Activated T-cell treated with anti-CD3 and anti-CD28 coated beads for 48 hours (primary cell): ENCODE measurements at places on chromosomes 1 and 21.
A peak's percentile ranks its signal among the peaks of the same experiment; 100 is the strongest.

DNA sequence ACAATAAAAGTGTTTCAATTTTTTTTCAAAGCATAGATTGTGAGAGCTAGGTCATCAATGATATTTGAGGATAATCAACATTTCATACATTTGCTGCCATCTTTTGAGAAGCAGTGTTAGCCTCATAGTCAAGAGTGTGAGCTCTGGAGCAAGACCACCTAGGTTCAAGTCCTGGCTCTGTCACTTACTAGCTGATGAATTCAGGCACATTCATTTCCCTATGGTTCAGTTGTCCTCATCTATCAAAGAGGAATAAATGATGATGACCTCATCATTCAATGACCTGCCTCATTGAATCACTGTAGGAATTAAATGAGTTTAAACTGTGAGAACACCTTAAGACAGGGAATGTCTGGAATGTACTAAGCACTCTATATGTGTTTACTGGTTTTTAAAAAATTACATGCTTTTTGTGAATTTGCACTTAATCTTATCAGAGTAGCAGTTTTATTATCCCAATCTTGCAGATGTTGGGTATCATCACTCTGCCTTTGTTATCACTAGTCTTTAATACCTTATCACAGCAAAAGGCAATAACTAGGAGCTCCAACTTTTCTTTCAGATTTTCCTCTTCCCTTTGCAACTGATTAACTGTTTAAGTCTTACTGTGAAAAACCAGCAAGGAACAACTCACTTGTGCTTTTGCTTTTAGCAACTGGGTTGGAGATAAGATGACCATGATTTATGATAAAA, 47.4 kb downstream of the SLC30A10 start:
- DNase-seq: no peak

- DNase-seq: no peak
Observed at GRCh38 chr1:230253150-230253549, 173.0 kb downstream of the PGBD5 start.

GRCh38 chr1:233513431-233513830, 100.5 kb upstream of the KCNK1 start:
- no peak for DNase-seq

DNA sequence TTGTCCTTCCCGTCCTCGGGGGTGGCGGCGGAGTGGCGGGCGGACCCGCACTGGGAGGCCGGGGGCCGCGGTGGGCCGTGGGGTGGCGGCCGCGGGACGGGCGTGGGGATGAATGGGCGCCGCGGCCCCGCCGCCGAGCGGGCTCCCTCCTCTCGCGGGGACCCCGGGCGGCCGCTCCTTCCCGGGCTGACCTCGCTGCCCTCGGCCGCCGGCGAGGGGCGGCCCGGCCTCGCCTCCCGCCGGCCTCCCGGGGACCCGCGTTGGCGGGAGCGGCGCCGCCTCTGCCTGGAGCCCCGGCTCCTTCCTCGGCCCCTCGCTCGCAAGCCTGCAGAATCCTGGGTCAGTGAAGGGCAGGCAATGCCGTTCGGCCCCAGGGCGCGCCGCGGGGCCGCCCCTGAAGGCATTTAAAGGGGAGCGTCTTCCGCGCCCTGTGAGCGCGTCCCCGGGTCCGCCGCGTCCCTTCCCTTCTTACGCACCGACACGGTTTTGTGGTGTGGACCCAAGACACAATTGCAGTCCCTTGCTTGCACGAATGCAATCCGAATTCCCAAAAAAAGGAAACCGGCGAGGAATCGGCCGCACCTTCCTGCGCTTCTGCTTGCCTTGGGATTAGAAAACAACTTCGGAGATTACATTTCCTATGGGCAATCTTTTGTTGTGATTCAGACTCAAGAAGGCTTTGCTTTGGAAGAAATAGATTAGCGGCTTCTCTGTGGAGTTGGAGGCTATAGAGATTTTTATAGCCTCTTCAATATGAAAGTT, 776 bp downstream of the ITSN1 start:
- peak; percentile 5 for DNase-seq

DNA sequence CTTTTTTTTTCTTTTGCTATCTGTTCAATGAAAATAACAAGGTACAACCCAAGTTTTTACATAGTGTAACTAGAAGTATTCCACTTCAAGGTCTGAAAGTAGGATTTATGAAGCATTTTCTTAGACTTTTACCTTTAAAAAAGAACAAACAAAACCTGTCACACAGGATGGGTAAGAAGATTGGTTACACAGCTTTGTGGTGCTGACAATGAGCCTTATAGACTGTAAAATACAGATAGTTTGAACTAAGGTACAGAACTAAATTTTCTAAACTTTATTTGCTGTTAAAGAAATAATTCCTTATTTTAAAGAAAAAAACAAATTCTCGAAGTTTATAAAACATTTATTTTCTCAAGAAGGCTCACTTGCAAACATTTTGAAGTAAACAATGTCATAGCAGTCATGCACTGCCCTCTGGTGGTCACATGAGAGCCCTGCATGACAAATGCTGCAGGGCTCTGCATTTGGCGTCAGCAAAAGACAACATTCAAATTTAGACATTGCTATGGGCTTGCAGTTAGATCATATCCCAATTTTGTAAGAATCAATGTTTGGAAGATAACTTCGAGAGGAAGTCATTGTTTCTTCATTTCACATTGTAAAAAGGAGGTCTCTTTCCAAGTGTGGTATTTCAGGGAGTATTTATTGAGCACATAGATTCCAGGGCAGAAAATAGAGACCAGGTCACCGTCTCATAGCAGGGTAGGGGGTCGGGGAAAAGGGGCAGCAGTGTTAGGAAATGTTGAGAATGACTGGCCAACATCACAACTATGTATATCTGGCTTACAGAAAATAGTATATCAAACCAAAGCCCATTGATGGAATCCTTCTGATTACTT, 115.3 kb upstream of the FMN2 start:
- peak; percentile 23 for DNase-seq

DNA sequence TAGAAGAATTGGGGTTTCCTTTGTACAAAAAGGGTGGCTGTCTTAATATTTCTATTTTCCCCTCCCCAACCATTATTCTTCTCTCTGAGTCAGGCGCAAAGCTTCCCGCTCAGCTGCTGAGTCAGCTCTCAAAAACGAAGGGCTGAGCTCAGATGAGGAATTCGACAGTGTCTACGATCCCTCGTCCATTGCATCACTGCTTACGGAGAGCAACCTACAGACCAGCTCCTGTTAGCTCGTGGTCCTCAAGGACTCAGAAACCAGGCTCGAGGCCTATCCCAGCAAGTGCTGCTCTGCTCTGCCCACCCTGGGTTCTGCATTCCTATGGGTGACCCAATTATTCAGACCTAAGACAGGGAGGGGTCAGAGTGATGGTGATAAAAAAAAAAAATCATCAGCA, 3.0 kb upstream of the TUFT1 start:
- no peak for DNase-seq

- DNase-seq: no peak
Observed at GRCh38 chr1:185363205-185363604, 46.2 kb upstream of the IVNS1ABP start.

- DNase-seq: no peak
Observed at GRCh38 chr1:18588093-18588492, 42.6 kb upstream of the PAX7 start.

- DNase-seq: no peak
Observed at GRCh38 chr1:206779638-206780037, 7.3 kb upstream of the IL10 start.

GRCh38 chr1:201954263-201955008, 867 bp upstream of the TIMM17A start:
- DNase-seq: no peak

- DNase-seq: peak; percentile 17
Observed at GRCh38 chr1:53121319-53122172, 20.9 kb downstream of the SLC1A7 start.

- DNase-seq: no peak
Observed at GRCh38 chr21:29697555-29698193, 242.1 kb downstream of the GRIK1 start.

DNA sequence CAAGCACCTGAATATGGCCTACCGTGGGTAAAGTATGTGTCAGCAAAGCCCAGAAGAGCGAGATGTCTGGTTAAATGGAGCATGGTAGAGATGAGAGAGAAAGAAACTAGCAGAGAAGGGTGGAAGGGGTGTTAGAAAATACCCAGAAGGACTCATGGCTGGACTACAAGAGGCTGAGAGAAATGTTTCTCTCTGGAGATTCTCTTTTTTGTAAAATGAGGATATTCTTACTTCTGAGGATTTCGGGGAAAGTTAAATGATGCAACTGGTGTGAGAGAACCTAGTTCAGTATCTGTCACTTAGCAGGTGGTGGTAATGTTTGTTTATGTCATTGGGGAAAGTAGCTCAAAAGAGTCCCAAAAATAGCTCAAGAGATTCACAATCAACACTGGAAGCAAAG, 7.2 kb upstream of the EPS15 start:
- DNase-seq: no peak

GRCh38 chr1:95957748-95958147, 723.7 kb downstream of the RWDD3 start:
- no peak for DNase-seq

GRCh38 chr1:156926175-156926574, 5.7 kb downstream of the LRRC71 start:
- peak; percentile 60 for DNase-seq

DNA sequence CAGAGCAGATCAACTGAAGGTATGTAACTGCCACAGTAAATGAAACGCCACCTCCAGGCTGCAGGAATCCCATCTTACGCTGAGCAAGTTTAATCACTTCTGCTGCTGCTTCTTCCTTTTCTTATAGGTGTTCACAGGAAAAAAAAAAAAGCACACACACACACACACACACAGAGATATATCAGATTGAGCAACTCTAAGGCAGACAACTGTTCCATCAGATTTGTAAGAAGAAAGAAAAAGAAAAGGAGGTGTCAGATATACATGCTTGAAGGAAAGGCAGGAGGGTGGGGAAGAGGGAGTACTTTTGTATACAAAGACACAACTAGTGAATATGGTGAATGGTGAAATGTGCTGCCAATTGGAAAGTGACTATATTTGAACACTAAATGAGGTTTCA, 28.6 kb downstream of the DSTYK start:
- no peak for DNase-seq

DNA sequence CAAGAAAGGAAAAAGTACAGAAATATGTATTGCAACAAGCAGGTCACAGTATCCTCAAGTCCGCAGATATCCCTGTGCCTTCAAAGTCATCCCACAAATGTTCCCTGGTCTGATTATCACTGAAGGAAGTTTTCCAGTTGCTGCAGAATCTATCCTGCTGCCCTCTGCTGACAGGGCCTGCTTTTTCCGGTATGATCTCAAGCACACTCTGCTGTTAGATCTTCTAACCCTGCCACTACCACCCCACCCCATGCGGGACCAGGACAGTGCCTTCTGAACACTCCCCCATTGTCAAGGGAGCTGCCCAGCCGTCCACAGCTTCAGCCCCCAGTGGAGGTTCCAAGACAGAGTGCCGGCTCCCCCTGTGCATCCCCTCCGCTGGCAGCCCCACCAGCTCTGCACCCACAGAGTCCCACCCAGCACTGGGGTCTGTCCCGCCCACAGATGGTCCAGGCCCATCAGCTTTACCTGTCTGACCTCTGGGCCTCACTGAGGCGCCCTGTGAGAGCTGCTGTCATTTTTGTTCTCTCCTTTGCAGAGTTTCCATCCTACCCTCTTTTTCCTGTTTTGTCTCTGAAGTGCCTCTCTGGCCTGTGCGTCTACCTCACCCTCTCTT, 27.9 kb downstream of the FAM163A start:
- no peak for DNase-seq
